ENCODE measurements at places on chromosomes 3 and 15. TPM values are rescaled to one million over a fixed set of nuclear protein-coding genes. Genes with fewer than 3 reads are reported as not detected.

DNA sequence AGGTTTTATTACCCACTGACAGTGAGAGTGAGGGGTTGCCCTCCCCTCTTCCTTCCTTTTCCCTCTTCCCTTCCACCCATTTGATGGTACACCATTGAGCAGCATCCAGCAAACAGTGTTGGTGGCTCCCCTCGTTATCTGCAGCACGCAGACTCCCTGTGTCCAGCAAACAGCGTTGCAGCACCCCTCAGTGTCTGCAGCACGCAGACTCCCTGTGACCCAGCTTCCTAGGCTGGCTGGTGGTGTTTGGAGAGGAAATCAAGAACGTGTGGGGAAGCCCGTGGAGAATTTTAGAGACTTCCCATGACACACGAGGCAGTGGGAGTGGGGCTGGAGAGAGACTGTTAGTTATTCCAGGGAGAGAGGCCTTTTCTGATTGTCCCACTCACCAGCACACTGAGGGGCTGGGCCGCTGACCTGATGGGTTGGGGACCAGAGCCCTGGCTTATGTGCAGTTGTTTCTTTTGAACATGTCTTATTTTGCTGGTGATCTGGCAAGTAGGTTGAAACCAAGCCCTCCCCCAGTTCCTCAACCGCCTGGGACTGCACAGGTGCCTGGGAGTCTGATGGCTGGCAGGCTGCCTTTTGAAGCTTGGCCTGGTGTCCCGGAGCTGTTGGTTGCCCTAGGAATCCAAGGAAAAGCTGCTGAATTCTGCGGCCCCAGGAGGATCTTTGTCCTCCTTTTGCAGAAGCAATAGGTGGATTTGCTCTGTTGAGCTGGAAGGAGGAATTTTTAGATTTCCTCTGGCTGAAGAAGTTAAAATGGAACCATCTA, 19.0 kb downstream of the APBA2 start:
- DNase-seq: no peak

GRCh38 chr15:68668926-68669600, 90.3 kb downstream of the CORO2B start:
- DNase-seq: no peak

Gene RAB11A
- polyA plus RNA-seq: 288 TPM

- no peak for DNase-seq
Observed at GRCh38 chr3:23829242-23829934, 23.6 kb downstream of the UBE2E1 start.

Gene INSYN1
- 12.6 TPM for polyA plus RNA-seq

GRCh38 chr3:168812234-168812633, 716.5 kb upstream of the GOLIM4 start:
- DNase-seq: no peak

GRCh38 chr3:20101041-20101440, 60.8 kb downstream of the KAT2B start:
- DNase-seq: no peak

Gene FOXB1
- polyA plus RNA-seq: not detected

DNA sequence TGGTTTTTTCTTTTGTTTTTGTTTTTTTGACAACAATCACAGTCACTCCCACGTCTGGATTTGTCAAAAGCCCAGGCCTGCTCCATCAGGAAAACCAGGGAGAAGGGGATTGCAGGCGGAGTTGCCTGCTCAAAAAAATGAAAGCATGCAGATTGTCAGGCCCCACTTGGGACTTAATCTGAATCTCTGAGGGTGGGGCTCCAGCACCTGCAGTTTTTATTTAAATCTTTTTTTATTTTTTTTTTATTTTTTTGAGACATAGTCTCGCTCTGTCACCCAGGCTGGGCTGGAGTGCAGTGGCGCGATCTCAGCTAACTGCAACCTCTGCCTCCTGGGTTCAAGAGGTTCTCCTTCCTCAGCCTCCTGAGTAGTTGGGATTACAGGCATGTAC, 140.9 kb downstream of the FOXP1 start:
- no peak for DNase-seq

Gene ARHGEF26
- 20.1 TPM for polyA plus RNA-seq

DNA sequence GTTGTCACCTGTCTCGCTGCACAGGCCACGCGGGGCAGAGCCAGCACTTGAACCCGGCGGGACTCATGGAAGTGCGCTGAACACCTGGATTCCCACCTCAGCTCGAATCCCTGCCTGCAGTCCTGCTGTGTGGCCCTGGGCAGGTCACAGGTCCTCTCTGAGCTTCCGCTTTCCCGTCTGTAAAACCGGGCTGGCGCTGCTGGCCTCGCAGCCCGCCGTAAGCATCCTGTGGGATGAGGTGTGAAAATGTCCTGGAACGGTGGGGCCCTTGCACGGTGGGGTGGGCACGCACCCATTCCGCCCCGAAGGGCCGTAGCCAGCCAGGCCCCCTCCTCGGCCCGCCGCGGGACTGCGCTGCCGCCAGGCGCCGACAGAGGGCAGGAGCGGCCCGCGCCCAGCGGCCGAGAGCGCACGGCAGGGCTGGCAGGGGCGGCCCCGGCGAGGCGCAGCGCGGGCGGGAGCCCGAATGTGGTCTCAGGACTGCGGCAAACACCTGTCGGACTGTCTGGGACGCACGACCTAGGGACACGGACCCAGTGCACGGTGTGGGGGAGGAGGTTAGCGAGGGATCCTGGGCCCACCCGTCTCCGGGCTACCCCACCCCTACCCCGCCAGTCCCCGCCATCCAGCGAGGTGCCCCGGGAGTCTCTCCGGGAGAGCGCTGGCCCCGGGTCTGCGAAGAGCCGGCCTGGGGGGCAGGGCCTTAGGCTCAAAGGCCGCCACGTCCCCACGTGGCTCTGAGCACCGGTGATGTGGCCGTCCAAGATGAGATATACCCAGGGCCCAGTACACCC, 40.4 kb downstream of the DNAJB8 start:
- DNase-seq: no peak

GRCh38 chr3:2826036-2826435, 284.1 kb downstream of the IL5RA start:
- DNase-seq: no peak

Gene ALDH1A3
- 5.7 TPM for polyA plus RNA-seq

- DNase-seq: no peak
Observed at GRCh38 chr3:156610154-156610553, 55.2 kb upstream of the SSR3 start.

- peak; percentile 42 for DNase-seq
Observed at GRCh38 chr3:87503900-87504498, 227.6 kb upstream of the POU1F1 start.

- no peak for DNase-seq
Observed at GRCh38 chr15:56534728-56535127, 69.8 kb upstream of the MNS1 start.

DNA sequence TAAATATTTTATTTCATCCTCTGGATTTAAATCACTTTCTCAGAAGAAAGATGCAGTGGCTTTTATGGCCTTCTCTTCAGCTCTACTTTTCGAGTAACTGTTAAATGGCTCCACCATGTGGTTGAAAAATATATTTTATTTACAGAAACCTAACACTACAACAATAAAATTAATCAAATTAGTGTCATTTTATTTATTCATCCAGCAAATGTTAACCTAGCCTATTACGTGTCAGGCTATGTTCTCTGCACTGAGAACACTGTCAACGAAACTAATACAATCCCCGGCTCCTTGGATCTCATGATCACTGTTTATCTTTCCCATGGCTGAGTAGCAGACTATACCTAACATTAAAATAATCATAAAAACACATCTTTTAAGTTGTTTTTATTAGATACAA, 148.0 kb upstream of the OSTN start:
- peak; percentile 22 for DNase-seq

Gene EIF5A2
- 7.6 TPM for polyA plus RNA-seq

DNA sequence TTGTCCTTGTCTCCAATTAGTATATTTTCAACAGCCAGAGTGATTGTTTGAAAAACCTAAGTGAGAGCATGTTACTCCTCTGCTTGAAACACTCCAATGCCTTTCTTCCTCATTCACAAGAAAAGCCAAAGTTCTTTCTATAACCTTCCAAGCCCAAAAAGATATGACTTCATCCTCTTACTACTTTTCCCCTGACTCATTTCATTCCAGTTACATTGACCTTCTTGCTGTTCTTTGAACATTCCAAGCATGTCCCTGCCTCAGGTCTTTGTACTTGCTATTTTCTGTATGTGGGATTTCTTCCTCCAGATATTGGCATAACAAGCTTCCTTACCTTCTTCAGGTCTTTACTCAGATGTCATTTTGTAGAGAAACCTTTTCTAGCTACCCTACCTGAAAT, 28.3 kb downstream of the EHHADH start:
- no peak for DNase-seq

DNA sequence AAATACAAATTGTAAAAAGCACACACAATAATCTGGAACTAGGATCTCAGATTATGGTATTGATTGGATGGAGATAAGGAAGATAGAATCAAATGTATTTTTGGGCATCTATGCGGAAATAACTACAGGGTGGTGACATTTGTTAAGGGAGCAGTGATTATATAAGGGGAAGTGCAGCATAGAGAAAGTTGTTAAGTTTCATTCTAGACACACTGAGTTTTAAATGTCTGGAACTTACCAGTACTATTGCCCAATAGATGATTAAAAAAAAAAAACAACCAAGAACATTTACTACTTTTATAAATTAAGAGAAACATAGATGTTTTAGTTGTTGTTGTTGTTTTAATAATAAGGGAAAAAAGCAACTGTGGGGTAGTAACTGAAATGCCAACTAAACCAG, 32.1 kb upstream of the C3orf38 start:
- DNase-seq: no peak

Gene KLHL40
- not detected for polyA plus RNA-seq

GRCh38 chr3:55060896-55061719, 133.2 kb upstream of the LRTM1 start:
- DNase-seq: no peak

Gene DPPA4
- polyA plus RNA-seq: 6.1 TPM

- DNase-seq: no peak
Observed at GRCh38 chr15:79408041-79408440, 24.1 kb upstream of the MINAR1 start.

Gene WNT7A
- 0.03 TPM for polyA plus RNA-seq

Gene IGSF10
- 3.5 TPM for polyA plus RNA-seq

DNA sequence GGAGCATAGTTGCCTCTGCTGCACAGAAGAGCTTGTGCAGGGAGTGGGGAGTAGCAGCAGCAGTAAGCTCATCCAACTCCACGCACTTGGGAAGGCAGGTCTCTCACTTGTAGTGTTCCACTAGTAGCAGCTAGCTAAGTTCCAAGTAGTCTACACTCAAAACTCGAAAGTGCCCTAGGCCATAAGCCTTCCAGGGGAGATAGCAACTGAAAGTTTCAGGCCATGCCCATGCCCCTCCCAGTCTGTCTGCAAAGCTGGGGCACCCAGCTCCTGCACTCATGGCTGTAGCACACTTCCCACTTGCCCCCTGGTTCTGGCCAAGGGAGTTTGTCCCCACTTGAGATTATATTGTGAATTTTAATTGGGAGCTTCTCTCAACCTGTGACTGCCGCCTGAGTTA, 57.5 kb downstream of the MFSD1 start:
- DNase-seq: no peak

DNA sequence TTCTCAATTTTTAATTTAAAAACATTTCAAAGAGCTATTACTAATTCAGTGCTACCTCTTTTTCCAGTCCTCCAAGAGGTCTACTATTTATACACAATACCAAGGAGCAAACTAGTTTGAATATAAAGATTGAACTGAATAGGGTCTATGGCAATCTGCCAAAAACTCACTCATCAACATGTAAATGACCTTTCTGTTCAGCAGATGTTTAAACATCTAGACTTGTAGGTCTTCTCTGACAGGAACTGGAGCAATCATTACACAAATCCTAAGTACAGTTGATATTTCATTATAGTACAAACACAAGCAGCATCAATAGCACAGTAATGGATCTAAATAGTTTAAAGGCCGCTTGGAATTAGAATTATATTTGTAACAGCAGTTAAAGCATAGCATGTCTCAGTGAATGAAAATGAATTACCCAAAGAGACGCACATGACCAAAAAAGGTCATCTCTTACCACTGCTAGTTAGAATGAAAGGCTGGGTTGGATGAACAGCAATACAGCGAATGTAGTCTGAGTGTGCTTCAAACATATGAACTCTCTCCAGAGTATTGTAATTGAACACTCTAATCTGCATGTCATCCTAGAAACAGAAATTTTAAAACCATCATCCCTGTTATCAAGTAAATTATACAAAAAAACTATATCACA, 10.7 kb downstream of the COPB2 start:
- DNase-seq: no peak

DNA sequence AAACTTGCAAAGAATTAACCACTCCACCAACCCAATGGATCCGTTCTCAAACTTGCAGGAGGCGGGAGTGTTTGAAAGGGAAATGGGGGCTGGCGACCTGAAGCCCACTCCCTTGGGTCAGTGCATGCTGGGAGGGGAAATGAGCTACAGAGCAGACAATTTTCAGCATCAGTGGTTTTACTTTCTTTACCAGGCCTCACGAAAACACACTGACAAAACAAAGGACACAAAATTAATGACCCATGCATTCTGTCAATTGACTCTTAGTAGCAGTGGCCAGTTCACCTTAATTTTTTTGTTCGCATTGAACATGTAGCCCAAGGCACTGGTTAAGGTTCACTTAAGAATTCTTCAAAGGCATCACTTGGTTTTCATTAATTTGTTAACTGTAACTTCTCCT, 413.5 kb downstream of the MECOM start:
- DNase-seq: peak; percentile 79

Gene CLRN1
- not detected for polyA plus RNA-seq

- peak; percentile 67 for DNase-seq
Observed at GRCh38 chr3:113242096-113242581, 30.8 kb downstream of the BOC start.

Gene SLC27A2
- polyA plus RNA-seq: 70.6 TPM

GRCh38 chr15:58469432-58470353, 37.9 kb downstream of the LIPC start:
- DNase-seq: no peak

DNA sequence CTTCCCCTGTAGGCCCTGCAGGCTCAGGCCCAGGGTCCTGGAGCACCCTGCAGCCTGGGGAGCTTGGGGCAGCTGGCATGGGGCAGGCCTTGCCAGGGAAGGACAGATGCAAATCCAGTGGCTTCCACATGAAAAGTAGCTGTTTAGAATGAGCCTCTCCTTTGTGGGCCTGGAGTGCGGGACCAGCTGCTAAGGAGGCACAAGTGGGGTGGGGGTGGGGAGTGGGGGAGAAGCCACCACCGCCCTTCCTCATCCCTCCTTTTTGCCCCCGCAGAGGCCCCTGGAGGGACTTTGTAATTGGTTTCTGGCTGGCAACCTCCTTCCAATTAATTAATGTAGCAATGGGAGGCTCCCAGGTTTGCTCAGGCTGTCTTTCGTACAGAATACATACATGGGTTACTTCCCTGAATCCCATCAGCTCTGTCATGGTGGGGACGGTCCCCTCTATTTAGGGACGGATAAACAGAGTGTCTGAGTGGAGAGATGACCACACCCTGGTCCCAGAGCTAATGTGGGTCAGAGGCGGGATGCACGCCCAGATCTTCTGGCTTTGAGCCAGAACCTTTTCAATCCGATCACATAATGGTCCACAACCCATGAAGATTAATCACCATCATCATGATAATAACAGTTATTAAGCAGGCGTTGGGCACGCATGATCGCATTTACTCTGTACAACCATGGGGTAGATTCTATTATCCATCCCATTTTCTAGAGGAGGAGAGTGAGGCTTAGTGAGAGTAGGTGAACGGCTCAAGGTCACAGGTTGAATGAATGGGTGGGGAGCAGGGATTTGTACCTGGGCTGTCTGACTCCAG, 6.2 kb downstream of the CORO2B start:
- DNase-seq: no peak

Gene TTLL13
- 0.45 TPM for polyA plus RNA-seq

All from left kidney (tissue), 8 donors.